ENCODE measurements at places on chromosomes 4 and X.

GRCh38 chrX:37872303-37872655 is 24.9 kb upstream of the DYNLT3 start:
- no peak for DNase-seq

- DNase-seq: no peak
These were observed 83.1 kb upstream of the DDX3X start for GRCh38 chrX:41250867-41251266.

GRCh38 chrX:18640686-18641085 is 31.2 kb downstream of the RS1 start:
- no peak for DNase-seq

DNA sequence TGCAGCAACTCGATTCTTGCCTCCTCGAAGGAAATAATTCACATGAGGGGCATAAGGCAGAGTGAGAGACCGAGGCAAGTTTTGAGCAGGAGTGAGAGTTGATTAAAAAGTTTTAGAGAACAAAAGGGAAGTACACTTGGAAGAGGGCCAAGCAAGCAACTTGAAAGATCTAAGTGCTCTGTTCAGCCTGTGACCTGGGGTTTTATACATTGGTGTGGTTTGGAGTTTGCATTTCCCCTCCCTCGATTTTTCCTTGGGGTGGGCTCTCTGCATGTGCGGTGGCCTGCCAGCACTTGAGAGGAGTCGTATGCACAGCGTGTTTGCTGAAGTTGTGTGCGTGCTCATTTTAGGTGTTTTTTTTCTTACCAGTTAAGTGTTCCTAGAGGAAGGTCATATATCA is 356.4 kb downstream of the KLHL4 start:
- DNase-seq: no peak

- no peak for DNase-seq
These were observed 7.2 kb downstream of the SSR4 start for GRCh38 chrX:153801669-153802068.

DNA sequence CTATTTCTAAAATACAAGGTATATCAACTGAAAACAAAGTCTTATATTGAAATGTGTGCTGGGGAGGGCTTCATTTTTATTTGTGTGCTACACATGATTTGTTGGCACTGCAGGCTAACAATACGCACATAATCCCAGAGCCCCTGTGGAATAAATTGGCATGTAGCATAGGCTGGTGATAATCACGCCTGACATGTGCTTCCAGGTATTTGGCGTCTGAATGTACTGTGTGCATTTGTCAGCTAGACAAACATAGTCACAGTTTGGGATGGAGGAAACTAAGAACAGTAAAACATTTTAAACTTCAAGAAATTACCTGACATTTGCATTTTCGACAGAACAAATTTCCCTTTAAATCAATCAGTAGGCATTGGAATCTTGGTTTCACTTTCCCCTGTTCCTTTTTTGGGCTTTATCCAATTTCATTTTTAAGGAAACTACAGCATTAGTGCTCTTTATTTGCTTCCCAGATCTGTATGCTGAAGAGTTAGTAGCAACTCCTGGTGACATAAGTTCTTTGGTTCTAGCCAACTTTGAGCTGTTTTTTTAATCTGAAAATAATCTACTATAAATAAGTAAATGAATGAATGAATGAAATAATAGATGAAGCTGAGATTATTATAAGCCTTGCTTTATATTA is 472.3 kb downstream of the PDHA2 start:
- DNase-seq: no peak

- DNase-seq: no peak
These were observed 16.8 kb upstream of the FAM241A start for GRCh38 chr4:112128452-112128851.

- DNase-seq: no peak
These were observed 5.7 kb upstream of the NHS start for GRCh38 chrX:17369309-17369708.

DNA sequence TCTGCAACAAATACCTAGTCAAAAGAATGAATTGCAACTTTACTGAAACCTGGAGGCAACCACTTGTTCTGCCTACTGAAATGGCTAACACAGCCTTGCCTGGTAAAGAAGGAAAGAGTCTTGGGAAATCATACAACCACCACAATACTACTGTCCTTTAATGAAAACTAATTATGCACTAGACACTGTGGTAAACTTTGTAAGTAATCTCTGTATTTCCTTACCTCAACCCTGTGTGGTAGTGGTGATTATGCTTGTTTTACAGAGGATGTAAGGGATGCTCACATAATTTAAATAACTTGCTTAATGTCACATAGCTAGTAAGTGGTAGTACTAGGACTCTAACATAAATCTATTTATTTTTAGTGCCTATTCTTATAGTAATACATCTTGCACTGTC is 44.7 kb downstream of the TMEM156 start:
- no peak for DNase-seq

- no peak for DNase-seq
These were observed 112.4 kb upstream of the EDA2R start for GRCh38 chrX:66751136-66751782.

DNA sequence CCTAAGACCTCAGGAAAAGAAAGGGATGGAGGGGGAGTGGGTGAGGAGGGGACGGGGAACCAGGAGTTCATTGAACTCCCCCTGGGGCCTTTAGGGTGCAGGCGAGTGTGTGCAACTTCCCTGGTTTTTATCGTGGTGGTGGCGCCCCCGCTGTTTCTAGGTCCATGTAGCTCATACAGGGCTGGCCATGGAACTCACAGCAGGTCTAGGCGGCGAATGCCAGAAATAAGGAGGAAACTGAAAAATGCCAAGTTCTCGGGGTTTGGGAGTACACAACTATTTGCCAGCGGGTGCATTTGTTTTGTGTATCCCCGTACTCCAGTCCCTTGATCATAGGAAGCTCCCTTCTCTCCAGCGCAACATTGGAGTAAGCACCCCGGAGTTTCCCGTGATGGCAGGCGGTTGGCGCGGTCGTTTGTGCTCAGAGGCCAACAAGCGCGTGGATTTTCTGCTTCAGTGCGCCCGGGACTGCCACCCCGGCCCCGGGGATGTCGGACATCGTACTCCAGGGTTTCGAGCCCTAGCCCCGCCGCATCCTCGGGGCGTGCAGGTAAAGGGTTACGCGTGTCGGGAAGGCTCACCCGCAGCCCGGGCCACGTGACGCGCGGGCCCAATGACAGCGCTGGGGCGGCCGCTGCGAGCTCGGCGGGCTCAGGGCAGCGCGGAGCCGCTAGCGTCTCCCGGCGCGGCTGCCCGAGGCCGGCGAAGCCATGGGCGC is 208.9 kb downstream of the NWD2 start:
- DNase-seq: no peak

GRCh38 chr4:182245541-182246215 is 2.5 kb downstream of the TENM3 start:
- no peak for DNase-seq

DNA sequence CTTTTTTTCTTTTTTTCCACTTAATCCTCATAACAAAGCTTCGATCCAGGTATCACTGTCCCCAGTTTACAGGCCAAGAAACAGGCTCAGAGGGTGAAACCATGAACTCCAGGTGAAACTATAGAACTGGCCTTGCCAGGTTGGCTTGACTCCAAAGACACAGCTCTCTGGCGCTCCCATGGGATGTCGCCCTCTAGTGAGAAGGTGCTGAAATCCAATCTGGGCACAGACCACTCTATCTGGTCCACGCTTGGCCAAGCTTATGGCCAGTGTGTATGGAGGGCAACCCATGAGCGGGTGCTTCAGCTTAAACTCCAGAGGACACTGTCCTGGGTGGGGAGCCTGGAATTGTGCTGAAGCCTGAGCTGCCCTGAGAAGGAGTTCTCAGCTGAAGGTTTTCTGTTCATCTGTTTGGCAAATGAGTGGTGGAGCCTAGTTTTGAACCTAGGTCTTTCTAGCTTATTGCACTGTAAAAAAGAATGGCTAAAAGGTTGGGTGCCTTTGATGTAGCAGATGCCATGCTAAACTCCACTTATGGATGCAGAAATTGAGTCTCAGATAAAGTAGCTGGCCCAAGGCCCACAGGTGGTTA is 70.5 kb downstream of the SEL1L3 start:
- DNase-seq: no peak

DNA sequence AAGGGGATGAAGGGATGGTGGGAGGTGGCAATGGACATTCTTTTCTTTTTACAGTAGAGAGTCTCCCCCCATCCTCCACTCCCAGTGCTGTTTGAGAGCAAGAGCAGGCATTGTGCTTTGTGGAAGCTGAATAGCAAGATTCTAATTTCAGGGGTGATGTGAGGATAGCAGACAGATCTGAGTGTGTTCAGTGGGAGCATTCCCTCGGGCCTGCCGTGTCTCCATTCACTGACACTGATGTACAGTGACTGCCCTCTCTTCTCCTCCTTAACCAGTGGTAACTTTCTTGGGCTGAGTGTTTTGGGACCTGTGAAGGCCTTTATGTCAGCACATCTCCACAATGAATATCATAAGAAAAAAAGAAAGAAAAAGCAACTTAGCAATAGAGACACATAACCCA is 396.6 kb upstream of the RPS6KA3 start:
- no peak for DNase-seq

GRCh38 chrX:78124307-78124706 is 15.1 kb downstream of the TAF9B start:
- no peak for DNase-seq

GRCh38 chr4:158299459-158300007 is 89.2 kb downstream of the TMEM144 start:
- no peak for DNase-seq

DNA sequence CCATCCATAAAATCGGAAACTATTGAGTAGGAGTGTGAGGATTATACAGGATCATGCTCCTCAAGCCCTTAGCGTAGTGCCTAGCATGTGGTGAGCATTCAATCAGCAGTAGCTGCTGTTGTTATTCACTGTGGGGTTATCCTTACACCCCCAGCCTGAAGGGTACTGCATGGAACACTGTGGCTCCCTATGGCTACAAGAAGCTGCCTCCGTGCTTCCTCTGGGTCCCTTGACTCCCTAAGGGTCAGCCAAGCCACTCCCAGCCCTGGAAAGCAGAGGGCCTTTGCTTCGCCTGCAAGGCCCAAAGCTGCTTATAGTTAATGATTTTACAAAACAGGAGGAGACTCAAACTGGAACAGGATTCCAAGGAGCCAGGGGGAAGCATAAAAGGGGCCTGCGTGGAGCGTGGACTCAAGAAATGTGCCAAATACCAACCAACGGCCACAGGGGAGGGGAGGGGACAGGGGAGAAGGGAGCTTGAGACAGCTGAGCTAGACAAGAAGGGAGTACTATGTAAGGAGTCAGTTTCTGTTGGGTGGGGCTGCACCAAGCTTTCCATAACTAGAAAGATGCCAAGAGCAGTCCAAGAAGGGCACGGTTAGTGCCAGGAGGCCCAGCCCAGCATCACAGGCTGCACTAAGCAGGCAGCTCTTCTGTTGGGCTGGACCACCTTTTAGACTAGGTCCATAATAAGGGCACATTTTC is 15.9 kb downstream of the SEPTIN6 start:
- DNase-seq: no peak

GRCh38 chr4:142473960-142474338 is 372.2 kb downstream of the INPP4B start:
- DNase-seq: no peak

GRCh38 chr4:10816571-10816970 is 132.0 kb upstream of the CLNK start:
- no peak for DNase-seq

GRCh38 chr4:76950052-76950955 is 752 bp downstream of the SEPTIN11 start:
- no peak for DNase-seq

- DNase-seq: no peak
These were observed 90.6 kb downstream of the FRMPD4 start for GRCh38 chrX:12228862-12229261.

- DNase-seq: no peak
These were observed 110.6 kb upstream of the PNPLA4 start for GRCh38 chrX:8037593-8038348.

- DNase-seq: no peak
These were observed 331.6 kb downstream of the BCOR start for GRCh38 chrX:39766085-39766726.

GRCh38 chr4:687048-687970 is 1.6 kb downstream of the SLC49A3 start:
- DNase-seq: no peak

- DNase-seq: no peak
These were observed 23.8 kb downstream of the CENPC start for GRCh38 chr4:67521506-67521905.

DNA sequence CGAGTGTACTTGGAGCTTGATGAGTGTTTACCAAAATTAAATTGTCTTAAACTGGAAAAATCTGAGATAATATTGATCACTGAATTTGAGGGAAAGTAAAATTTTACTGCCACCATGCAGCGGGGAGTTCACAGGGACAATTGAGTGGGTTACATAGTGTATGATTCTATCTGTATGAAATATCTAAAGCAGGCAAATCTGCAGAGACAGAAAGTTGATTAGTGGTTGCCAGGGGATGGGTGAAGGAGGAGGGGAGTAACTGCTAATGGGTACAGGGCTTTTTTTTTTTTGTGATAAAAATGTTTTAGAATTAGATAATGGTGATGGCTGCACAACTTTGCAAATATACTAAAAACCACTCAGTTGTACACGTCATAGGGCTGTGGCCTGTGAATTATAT is 35.4 kb upstream of the PDLIM3 start:
- no peak for DNase-seq

DNA sequence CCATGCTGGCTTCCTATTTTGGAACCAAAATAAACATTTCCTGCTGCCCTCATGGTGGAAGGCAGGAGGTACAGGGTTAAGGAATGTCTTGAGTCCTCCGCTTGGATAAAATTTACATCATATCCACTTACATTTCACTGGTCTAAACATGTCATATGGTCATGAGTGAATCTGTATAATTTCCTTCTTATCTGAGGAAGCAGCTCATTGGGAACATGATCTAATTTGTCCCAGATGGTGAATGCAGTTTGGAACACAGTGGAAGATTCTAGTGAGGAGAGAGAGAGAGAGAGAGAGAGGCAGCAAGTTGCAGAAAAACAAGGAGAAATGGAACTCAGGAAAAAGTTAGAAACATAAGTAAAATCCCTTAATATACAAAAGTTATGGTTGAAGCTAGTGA is 46.8 kb downstream of the MXRA5 start:
- DNase-seq: no peak

DNA sequence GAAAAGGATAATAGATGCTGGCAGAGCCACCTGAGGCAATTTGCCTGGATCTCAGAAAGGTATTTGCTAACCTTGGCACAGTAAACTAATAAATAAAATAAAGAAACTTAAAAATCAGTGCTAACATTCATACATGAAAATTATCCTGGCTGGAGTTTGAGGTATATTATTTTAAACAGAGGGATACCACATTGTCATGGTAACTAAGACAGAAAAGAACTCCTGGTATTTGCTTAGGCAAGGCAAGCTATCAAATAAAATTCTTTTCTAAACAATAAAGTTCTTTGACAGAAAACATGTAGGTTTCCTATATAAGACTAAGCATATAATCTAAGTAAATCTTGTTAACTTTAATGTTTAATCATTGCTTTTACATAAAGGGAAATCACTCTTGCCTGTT is 218.8 kb downstream of the MAGEB17 start:
- DNase-seq: no peak

DNA sequence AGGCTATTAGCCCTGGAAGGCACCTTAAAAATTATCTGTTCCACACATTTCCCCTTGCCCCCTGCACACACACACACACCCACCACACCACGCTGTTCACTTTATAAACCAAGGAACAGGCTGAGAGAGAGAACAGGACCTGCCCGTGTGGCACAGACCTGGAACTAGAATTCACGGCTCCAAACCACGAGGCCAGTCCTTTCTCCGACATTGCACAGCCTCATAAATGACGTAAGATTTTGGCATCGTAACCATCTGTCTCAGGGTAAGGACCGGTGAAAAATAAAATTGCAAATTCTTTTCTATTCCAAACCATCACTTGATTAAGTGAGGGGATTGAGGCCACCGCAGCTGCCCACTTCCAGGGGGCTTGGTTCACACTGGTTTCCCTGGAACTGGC is 330.3 kb downstream of the BCOR start:
- no peak for DNase-seq

GRCh38 chrX:30957753-30958152 is 68.7 kb upstream of the TAB3 start:
- DNase-seq: no peak
